ENCODE measurements at places on chromosomes 6 and 20. TPM values are rescaled to one million over a fixed set of nuclear protein-coding genes. Genes with fewer than 3 reads are reported as not detected.

TRIM31 gene
- not detected for total RNA-seq

TREM2 gene
- not detected for total RNA-seq

CLPSL1 gene
- not detected for total RNA-seq

DSP gene
- total RNA-seq = not detected

SLC32A1 gene
- not detected for total RNA-seq

C20orf202 gene
- total RNA-seq = not detected

HLA-DRB1 gene
- 117 TPM for total RNA-seq

TNFAIP3 gene
- total RNA-seq = 244 TPM

MYCT1 gene
- total RNA-seq = not detected

ENPP1 gene
- total RNA-seq = 1.0 TPM

COL9A1 gene
- not detected for total RNA-seq

SLC4A11 gene
- 0.36 TPM for total RNA-seq

ASXL1 gene
- total RNA-seq = 119 TPM

TULP1 gene
- total RNA-seq = not detected

TFAP2C gene
- not detected for total RNA-seq

HMGCLL1 gene
- not detected for total RNA-seq

APCDD1L gene
- total RNA-seq = not detected

BMP7 gene
- not detected for total RNA-seq

HLA-DRA gene
- total RNA-seq = 28.4 TPM

PBOV1 gene
- total RNA-seq = not detected

OR2J3 gene
- not detected for total RNA-seq

TUBB2A gene
- 5.8 TPM for total RNA-seq

NKX2-4 gene
- total RNA-seq = not detected

CTAGE9 gene
- total RNA-seq = not detected

NFATC2 gene
- 83.3 TPM for total RNA-seq

PXDC1 gene
- total RNA-seq = 0.62 TPM

EZR gene
- 71.0 TPM for total RNA-seq

C6orf15 gene
- total RNA-seq = not detected

HLA-DQA1 gene
- total RNA-seq = 7.8 TPM

PRRC2A gene
- 345 TPM for total RNA-seq

Data from natural killer cell treated with Interleukin-12 subunit alpha and Interleukin-12 subunit beta and Interleukin-15 and Interleukin-18, amount 100 ng/mL, for 72 hours (primary cell).